CD4-positive, alpha-beta memory T cell (primary cell): ENCODE measurements at places on chromosomes 16 and 17.

- DNase-seq: no peak
Measured at GRCh38 chr17:21124086-21124485, 2.7 kb upstream of the DHRS7B start.

DNA sequence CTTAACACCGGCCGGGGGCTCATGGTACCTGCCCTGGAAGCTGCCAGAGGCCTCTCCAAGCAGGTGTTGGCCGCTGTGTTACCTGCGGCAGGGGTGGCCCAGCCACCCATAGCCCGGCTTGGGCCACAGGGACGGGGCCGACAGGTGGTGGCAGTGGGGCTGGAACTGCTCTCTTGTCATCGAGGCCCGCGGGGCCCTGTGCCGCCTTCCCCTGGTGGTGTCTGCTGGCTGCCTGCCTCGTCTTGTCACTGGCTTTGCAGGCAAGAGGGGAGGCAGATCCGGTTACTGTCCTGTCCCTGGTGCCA is 27.1 kb downstream of the GSE1 start:
- no peak for DNase-seq

- no peak for DNase-seq
Measured at GRCh38 chr16:83952587-83952939, 477 bp upstream of the OSGIN1 start.

DNA sequence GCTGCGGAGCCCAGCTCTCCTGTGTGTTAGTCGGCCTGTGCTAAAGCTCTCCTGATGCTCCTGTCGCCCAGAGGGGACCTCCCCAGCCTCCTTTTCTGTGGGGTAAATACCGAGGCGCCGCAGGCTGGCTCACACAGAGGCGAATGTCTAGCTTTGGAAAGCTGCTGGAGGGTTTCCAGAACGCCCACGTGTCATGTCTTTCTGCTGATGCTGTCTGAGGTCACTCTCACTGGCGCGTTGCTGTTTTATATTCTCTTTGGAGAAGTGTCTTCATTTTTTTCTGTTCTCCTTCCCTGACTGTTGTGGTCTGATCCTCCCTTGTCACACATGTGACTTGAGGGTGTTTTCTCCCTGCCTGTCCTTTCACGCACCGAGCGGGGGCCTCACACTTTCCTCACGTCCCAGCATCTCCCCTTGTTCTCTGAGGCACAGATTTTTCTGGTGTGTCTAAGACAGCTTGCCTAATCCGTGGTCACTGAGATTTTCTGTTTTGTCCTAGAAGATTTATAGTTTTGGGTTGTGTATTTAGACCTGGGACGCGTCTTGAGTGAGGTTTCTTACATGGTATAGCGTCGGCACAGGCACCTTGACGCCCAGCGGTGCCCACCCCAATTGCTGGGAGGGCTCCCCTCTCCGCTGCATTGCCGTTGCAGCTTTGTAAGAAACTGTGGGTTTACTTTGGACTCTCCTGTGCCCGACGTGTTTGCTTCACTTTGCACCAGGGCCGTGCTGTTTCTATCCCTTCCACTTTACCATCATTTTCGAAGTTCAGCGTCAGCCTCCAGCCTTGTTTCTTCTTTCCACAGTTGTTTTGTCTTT is 92.1 kb upstream of the ZNF750 start:
- DNase-seq: no peak

GRCh38 chr17:80424878-80425765 is 10.2 kb downstream of the ENDOV start:
- DNase-seq: no peak

- DNase-seq: no peak
Measured at GRCh38 chr17:73719588-73720071, 75.4 kb upstream of the SDK2 start.

DNA sequence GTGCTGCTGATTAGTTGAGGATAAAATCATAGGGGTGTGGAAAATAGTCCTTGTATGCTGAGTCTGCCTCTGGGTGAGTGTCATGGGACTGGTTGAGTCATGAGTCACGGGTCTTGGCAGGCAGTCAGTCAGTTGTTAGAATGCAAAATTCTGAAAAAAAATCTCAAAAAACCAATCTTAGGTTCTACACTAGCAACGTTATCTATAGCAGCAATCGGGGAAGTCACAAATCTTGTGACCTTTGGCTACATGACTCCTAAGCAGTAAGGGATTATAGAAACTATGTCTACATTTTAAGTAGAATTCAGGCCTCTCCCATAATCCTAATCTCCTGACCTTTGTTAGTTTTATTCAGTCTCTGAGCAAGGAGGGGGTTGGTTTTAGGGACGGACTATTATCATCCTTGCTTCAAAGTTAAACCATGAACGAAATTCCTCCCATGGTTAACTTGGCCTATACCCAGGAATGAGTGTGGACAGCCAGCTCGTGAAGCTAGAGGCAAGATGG is 18.0 kb upstream of the PMFBP1 start:
- no peak for DNase-seq

DNA sequence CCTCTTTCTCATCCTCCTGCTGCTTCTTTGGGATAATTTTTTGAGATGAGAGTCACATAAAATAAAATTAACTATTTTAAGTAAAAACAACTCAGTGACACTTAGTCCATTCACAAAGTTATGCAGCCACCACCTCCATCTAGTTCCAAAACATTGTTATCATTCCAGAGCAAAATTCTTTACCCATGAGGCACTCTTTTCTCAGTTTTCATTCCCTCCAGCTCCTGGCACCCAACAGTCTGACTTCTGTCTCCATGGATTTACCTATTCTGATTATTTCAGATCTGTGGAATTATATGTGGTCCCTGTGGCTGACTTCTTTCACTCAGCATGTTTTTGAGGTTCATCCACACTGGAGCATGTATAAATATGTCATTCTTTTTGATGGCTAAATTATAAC is 239.9 kb upstream of the DYNLRB2 start:
- DNase-seq: no peak

DNA sequence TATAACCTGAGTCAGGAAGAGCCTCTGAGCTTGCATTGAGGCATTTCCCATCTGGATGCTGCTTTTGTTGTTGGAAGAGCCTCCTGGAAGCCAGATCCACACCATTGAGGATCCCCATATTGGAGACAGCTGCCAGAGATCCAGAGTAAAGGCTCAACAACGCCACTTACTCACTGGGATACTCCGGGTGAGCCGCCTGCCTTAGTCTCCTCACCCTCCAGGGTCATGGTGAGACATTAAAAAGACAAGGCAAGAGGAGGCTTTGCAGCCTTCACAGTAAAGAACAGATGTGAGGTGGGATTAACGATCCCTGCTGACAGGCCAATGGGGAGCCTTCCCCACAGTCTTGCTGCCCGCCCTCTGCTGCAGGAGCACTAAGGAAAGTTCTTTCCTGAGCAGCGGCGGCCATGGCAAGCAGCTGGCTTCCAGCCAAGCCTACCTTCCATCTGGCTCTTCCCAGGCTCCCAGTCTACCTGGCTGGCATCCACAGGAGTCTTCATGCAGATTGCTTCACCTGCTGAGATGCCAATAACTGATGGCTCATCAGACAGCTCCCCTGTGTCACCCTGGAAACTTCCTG is 198.5 kb downstream of the CYLD start:
- DNase-seq: no peak

DNA sequence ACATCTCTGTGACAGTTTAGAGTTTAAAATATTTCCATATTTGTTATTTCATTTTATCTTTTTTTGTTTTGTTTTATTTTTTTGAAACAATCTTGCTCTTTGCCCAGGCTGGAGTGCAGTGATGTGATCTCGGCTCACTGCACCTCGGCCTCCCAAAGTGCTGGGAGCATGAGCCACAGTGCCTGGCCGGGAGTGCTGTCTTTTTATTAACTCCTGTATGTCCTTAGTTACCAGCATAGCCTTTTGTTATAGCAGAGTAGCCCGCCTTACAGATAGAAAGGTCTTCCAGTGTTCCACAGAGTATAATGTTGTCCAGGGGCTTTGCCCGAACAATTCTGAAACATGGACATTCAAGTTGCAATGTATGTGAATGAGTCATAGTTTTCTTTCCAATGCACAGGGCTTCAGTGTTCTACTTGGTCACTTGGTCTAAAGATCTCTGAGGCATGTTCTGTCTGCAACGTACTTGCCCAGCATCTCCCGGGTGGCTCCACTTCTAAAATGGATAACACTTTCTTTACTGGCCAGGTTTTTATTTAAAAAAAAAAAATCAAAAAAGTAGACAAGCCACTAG is 125.6 kb downstream of the KCNJ18 start:
- DNase-seq: no peak

DNA sequence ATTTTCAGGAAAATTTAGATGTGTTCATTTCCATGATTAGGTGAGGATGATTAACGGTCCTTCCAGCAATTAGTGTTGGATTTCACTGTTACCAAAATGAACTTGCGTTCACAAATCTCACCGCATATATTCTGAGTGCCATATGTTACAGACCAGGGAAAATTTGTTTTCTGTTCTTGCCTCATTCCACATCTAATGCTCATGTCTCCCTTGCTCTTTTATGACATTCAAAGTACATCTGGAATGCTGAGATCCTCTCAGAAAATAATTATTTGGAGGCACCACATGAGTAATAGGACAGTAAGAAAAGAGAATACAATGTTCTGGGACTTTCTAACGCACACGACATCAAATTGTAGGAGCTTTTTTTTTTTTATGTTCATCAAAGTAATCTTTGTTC is 406.5 kb downstream of the SHISA9 start:
- no peak for DNase-seq

DNA sequence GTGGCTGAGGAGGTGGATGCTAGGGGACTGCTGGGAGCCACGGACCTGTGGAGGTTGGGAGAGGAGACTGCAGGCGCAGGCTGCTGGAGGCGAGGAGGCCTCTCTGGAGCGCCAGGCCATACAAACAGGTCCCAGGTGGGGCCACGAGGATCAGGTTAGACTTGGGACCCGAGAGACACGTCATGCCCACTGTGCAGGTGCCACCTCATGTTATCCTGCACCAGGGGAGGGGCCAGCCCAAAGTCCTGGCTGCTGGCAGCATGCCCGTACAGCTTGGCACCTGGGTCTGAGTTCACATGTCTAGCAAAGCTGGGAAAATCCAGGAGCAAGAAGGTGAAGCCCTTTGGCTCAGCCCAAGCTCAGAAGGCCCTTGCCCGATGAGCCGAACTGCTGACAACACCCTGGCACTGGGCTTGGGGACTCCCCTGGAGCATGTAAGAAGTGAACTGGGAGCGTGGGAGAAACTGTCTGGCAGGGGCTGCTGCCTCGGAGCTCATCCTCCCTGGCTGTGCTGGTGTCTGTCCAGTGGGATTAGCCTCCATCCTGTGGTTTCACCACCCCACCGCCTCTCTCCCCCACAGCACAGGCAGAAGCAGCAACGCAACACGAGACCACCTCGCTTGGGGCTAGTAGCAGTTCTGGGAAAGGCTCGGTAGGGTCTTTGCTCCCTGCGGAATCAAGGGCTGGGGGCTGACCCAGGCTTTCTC is 5.3 kb downstream of the ARHGDIA start:
- DNase-seq: peak; percentile 14

- DNase-seq: no peak
Measured at GRCh38 chr16:30656974-30657865, 1.0 kb upstream of the FBRS start.

DNA sequence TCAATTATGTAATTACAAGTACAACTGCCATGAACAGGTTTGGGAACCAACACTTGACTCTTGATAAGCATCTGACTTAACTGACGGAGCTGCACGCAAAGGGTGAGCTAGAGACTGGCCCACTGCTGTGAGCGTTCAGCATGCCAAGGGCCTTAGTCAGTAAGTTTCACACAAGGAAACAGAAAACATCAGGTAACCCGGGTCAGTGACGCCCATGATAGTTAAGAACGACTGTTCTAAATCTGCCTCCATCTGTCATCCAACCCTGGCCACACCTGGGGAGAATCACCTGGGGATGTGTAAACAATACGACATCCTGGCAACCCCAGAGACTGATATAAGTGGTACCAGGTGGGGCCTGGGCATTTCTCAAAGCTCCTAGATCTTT is 12.3 kb downstream of the SMIM5 start:
- DNase-seq: no peak

- DNase-seq: no peak
Measured at GRCh38 chr17:47304186-47304585, 19.6 kb upstream of the EFCAB13 start.

DNA sequence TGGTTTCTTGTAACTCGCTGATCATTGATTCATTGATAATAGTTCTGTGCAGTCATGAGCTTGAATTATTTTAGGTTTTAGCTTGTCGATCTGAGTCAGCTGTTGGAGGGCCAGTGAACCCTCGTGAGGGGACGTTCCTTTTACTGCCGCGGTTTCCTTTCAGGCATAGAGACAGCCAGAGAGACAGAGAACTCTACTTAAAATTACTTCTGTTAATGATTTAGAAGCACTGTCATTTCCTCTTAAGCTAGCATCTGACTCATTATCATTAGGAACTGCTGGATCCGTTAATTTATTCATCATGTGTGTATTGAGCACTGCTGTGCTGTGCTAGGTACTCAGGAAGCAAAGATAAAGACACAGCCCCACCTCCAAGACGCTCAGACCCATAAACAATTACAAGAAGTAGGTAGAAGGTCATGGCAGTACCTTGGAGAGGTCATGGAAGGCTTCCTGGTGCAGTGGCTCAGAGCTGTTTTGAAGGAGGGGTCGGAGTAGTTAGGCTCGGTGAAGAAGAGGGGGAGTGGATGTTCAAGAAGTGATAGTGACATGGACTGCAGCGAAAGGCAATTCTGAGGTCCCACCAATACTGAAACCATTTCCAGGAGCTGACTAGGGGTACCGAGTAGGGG is 3.3 kb downstream of the PGS1 start:
- DNase-seq: peak; percentile 80

- DNase-seq: no peak
Measured at GRCh38 chr17:82267575-82268379, 5.7 kb downstream of the CSNK1D start.
